Stimulated activated CD8-positive, alpha-beta memory T cell treated with anti-CD3 and anti-CD28 coated beads, Interleukin-12 subunit alpha, Interleukin-12 subunit beta, amount 100 ng/mL, for 1 hour (primary cell): ENCODE measurements at places on chromosomes 4 and X.

GRCh38 chr4:44071959-44072955, 376.4 kb downstream of the KCTD8 start:
- DNase-seq, result no peak

DNA sequence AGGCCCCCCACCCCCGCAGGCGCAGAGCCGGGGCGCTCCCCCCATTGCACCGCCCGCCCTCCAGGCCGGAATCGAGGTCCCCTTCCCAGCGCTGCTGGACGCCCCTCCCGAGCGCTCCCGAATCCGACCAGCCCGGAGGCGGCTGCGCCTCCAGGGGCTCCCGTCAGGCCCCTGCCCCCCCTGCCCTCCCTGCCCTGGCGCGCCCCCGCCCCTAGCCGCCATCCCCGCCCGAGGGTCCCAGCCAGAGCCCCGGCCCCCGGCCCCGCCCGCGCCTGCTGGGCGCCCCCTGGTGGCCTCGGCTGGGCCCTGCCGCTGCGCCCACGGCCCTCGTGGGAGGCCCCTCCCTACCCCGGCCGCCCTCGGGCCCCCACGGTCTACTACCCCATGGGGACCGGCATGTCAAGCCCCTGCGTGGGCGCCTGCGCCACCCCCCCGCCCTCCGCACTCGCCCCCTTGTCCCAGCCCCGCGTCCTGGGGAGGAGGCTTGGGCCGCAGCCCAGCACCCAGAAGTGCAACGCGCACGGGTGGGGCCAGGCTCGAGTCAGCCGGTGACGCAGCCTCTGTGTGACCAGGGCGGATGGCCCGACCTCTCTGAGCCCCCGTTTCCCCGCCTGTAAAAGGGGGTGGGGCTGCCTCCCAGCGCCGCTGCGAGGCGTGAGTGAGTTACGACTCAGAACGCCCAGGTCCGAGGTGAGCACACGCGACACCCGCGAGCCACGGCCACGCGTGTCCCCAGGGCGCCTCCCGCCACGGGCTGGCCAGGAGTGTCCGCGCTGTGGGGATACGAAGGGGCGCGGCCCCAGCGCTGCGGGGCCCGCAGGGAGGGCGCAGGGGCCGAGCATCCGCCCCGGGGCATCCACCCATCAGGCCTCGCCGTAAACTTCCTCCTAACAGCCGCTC, 104.9 kb downstream of the FAM53A start:
- peak; percentile 59 for DNase-seq

DNA sequence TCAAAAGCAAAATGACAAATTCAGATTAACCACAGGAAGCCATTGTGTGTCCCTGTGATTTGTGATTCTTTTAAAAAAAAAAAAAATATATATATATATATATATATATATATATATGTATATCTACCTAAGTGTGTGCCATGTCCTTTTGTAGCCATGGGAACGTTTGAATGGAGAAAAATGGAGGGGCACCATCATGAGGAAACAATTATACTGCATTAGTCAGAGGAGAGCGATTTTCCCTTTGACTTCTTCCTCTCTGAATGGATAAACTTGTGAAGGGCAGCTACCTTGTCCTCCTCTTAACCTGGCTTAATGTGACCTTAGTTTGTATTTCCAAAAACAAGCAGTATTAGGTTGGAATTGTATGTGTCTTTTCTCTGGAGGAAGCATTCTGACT, 23.3 kb upstream of the CBLL2 start:
- DNase-seq, result no peak

DNA sequence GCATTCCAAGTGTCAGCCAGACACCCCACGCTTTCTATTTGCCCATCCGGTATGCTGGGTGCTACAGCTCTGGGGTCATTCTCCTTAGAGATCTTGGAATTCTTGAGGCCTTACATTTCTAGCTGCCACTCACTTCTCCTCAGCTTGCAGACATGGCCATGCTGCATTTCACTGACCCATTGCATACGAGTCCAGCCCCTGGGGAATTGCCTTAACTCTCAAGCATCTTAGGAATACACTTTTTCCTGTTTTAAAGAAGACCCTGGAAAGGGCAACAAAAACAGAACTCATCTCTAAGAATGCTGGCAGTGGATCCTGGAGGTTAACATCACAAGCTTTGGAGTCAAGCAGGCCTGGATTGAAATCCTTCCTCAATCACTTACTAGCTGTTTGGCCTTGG, 122.0 kb upstream of the LNX1 start:
- no peak for DNase-seq

GRCh38 chr4:118410138-118410537, 57.3 kb upstream of the PRSS12 start:
- no peak for DNase-seq

DNA sequence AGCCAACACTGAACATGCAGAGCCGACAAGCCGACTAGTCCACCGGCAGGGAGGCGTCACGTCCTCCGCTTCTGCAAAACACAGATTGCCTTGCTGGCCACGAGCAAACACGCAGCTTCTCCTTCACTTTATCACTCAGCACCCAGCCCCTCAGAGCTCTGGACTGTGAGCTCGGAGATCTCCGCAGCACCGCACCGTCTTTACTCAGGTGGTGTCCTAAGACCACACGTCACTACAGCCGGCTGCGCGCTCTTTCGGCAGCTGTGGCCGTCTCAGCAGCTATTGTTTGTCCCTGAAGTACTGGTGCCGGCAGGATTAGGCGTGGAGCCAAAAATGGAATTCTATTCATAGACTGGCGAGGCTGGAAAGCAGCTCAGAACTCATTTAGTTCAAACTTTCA, 72.0 kb downstream of the FAT1 start:
- DNase-seq, result no peak

GRCh38 chr4:100391863-100392262, 126.0 kb downstream of the EMCN start:
- DNase-seq, result no peak

DNA sequence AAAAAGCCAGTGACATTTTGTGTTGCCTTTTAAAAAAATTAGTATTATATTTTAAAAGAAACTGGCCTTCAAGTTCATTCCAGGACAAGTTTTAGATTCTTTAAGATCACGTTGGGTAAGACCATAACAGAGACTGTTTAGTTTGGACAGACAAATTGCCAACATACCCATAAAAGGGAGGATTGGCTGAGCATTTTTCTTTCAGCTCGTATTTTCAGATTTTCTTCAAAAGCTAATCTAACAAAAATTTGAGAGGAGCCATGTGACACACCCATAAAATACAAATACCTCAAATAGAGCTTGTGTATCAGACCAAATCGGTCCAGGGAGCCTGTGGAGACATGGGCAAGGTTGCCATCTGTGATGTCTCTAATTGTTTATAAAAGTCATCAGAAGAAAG, 74.6 kb upstream of the C1QTNF7 start:
- no peak for DNase-seq

GRCh38 chr4:169621731-169622492, 1.5 kb downstream of the CLCN3 start:
- DNase-seq, result no peak

DNA sequence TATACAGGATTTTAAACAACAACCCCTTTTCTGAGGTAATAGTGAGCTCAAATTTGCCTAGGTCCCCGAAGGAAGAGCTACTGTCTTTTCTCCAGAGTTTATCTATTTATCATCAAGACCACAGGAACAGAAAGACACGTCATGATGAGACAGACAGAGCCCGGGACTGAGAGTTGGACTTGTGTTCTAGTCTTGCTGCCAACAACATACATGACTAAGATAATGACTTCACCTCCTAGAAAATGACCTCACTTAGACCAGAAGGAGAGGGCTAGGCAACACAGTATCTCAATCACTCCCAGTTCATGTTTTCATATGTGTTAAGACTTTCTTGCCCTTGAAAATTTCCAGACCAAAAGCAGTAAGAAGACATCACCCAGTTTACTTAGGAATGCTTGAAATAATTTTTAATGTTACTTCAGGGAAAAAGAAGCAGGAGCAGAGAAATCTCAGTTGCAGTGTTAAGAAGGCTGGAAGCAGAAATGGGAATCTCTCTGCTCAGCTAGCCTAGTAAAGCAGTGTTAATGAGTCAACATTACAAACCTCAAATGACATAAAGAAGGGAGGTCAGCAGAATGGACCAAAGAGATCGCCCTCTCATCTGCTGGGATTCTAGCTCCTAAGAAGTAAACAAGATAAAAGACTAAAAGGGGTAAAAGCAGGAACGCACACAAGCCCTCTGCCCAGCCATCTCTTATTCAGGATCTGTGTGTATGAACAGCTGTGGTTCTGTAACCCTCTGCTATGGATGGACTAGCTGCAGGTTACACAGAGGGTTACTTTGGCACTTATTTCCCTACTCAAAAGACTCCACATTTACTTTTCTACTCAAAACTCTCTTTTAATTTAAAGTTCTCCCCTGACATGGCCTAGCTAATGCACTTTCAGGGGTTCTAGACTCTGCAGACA, 24.8 kb downstream of the PDGFC start:
- no peak for DNase-seq

DNA sequence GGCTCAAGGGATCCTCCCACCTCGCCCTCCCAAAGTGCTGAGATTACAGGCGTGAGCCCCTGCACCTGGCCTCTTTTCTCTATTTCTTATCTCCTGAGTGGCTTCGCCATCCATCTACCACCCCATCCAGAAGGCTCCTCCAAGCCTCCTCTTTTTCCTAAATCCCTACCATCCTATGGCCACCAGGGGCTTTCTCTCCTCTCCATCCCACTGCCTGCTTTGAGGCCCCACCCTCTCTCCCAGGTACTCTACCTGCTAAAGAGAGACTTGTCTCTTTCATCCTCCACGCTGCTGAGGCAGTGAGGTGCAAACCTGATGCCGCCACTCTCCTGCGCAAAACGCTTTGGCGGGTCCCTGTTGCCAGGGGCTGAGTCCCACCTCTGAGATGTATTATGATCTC, 7.0 kb downstream of the RS1 start:
- no peak for DNase-seq
